ENCODE measurements at places on chromosomes 12 and 14. TPM values are rescaled to one million over a fixed set of nuclear protein-coding genes. Genes with fewer than 3 reads are reported as not detected.

DNA sequence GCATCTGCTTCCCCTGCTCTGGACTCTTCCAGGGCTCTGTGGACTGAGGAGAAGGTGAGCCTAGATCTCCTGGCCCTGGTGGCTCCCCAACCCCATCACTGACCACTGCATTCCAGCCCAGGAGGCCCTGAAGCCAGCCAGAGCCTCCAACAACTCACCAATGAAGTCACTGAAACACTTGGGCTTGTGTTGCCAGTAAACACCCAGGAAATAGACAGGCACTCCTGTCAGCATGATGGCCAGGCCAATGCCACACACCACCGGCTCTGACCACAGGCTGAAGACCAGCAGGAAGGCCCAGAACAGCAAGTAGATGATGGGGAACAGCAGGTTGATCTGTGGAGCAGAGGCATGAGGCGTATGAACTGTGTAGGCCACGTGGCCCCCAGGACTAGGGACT is 8.8 kb upstream of the CEBPE start:
- no peak overlapping the region for H3K4me3 ChIP-seq
- peaks cover 8% of the 10 kb centered on the region for H3K4me1 ChIP-seq
- no peak overlapping the region for H3K27ac ChIP-seq
- DNase-seq, result no peak

DNA sequence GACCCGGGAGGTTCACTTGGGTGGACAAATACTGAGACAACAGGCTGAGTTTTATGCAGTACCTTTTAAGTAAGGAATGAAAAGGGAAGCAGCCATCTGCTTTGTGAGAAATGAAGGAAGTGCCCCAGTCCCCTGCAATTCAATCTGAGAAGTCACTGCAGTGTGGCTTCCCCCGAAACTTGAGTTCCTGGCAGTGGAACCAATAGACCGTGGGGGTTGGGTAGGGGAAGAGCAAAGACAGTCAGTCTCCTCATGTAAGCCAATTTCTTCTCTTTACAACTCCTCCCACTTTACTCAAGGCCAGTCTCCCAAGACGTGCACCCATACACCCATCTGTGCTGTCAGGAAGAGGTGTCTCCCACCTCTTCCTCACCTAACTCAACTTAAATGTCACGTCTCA is 206.5 kb downstream of the BCAT1 start:
- H3K27ac ChIP-seq, result no peak overlapping the region
- H3K4me1 ChIP-seq, result no peaks in the 10 kb centered on the region
- H3K36me3 ChIP-seq, result no peaks in the 10 kb centered on the region
- peak; percentile 7 for DNase-seq

- H3K36me3 ChIP-seq, result no peaks in the 10 kb centered on the region
- no peak overlapping the region for H3K4me3 ChIP-seq
- DNase-seq, result no peak
- H3K4me1 ChIP-seq, result no peaks in the 10 kb centered on the region
Measured at GRCh38 chr12:118330421-118331018, 42.2 kb downstream of the TAOK3 start.

DNA sequence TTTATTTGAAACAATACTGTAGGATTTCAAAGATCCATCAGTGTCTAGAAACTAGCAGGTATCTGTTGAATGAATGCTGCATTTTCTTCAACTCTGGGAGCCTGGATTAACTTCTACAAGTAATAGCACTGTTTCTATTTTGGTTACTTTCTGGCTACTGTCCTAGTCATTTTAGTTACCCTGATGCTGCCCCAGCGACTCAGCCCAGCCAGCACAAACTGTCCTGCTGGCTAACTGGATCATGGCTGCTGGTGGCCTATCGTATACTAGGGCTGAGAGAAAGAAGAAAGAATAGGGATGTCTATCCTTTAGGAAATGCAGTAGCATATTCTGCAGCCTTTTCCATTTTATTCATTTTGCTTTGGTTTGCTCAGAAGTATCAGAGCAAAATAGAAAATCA is 53.9 kb downstream of the NTN4 start:
- H3K4me1 ChIP-seq, result no peaks in the 10 kb centered on the region
- H3K36me3 ChIP-seq, result no peaks in the 10 kb centered on the region
- no peaks in the 10 kb centered on the region for H3K27me3 ChIP-seq
- H3K27ac ChIP-seq, result no peak overlapping the region
- no peak for DNase-seq
- H3K4me3 ChIP-seq, result no peak overlapping the region

- H3K27me3 ChIP-seq, result no peaks in the 10 kb centered on the region
- no peak overlapping the region for H3K27ac ChIP-seq
- no peaks in the 10 kb centered on the region for H3K36me3 ChIP-seq
- DNase-seq, result peak; percentile 74
Measured at GRCh38 chr14:54175298-54175942, 218.8 kb upstream of the BMP4 start.

DNA sequence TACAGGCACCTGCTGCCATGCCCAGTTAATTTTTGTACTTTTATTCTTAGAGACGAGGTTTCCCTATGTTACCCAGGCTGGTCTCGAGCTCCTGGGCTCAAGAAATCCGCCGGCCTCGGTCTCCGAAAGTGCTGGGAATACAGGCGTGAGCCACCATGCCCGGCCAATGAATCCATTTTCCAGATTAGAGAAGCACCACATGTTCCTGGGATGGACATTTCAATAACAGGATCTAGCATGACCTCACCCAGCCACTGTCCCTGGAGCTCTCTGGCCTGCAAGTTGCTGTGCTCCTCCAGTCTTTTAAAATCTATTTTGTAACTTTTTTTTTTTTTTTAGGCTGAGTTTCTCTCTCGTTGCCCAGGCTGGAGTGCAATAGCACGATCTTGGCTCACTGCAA is 2.2 kb downstream of the GPR132 start:
- DNase-seq, result no peak
- H3K27ac ChIP-seq, result no peak overlapping the region
- no peaks in the 10 kb centered on the region for H3K36me3 ChIP-seq
- H3K27me3 ChIP-seq, result no peaks in the 10 kb centered on the region
- peaks cover 42% of the 10 kb centered on the region for H3K4me1 ChIP-seq

- H3K27ac ChIP-seq, result no peak overlapping the region
- no peaks in the 10 kb centered on the region for H3K36me3 ChIP-seq
- no peak for DNase-seq
- H3K4me1 ChIP-seq, result no peaks in the 10 kb centered on the region
Measured at GRCh38 chr12:115325858-115326257, 641.9 kb upstream of the TBX3 start.

DNA sequence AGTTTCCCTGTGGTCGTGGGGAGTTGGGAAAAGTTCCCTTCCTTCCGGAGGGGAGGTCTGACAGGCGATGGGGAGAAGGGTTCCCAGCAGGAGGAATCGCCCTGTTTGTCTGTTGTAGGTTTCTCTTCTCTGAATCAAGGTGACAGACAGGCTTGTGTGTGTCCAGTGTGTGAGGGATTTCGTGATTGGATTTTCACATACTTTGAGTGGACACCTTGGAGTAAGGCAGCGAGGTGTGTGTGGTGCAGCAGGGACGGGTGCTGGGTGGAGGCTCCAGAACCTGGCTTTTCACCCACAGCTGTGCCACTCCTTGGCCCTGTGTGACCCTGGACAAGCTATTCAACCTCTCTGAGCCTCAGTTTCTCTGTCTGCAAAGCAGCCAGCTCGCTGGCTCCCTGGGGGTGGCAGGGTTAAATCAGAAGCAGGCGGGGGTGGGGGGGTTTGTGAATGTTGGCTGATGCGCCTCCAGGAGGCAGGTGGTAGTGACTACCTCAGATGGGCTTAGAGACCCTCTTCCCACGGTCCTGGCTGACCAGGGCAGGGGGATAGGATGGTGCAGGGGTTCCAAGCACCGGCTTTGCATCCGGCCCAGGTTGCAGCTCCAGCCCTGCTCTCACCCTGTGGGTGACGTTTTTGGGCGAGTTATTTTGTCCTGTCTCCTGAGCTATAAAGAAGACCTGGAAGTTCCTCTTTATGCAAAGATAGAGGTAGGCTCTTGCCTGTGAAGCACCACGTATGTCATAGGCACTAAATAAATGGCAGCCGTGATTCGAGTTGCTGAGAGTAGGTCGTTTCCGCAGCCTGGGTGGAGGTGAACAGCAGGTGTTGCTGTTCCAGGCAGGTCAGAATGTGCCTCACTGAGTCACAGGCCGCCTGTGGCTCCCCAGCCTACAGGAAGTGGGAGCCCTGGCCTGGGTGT is 679 bp downstream of the BDKRB2 start:
- peak overlapping the region; percentile 88 for H3K27ac ChIP-seq
- H3K4me1 ChIP-seq, result peaks cover 14% of the 10 kb centered on the region
- peak; percentile 43 for DNase-seq
- no peaks in the 10 kb centered on the region for H3K27me3 ChIP-seq

GRCh38 chr14:38944691-38945090 is 158.3 kb downstream of the SEC23A start:
- H3K4me3 ChIP-seq, result no peak overlapping the region
- H3K4me1 ChIP-seq, result peaks cover 10% of the 10 kb centered on the region
- H3K27me3 ChIP-seq, result no peaks in the 10 kb centered on the region
- no peak overlapping the region for H3K27ac ChIP-seq
- DNase-seq, result no peak
- no peaks in the 10 kb centered on the region for H3K36me3 ChIP-seq

GRCh38 chr14:29681316-29681715 is 246.3 kb downstream of the PRKD1 start:
- no peak overlapping the region for H3K4me3 ChIP-seq
- H3K4me1 ChIP-seq, result no peaks in the 10 kb centered on the region
- no peak for DNase-seq
- no peaks in the 10 kb centered on the region for H3K36me3 ChIP-seq

DNA sequence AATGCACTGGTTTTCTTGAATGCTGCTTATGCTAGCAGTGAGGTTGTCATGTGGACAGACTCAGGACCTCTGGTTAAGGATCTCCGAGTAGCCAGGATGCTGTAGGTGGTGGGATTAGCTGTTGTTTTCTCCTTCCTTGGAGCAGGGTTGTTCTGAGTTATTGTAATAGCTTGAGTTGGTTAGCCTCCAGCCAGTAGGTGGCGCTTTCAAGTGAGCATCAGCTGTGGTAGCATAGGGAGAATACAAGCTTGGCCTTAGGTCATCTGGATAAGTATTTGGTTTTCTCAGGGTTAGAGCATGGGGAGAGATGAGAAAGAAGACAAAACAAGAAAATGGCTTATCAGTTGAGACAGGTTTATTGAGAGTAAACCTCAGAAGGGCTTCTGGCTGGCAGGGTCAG is 299.7 kb upstream of the FBXO33 start:
- no peak overlapping the region for H3K4me3 ChIP-seq
- H3K27me3 ChIP-seq, result no peaks in the 10 kb centered on the region
- no peak overlapping the region for H3K27ac ChIP-seq
- no peak for DNase-seq
- no peaks in the 10 kb centered on the region for H3K4me1 ChIP-seq

DNA sequence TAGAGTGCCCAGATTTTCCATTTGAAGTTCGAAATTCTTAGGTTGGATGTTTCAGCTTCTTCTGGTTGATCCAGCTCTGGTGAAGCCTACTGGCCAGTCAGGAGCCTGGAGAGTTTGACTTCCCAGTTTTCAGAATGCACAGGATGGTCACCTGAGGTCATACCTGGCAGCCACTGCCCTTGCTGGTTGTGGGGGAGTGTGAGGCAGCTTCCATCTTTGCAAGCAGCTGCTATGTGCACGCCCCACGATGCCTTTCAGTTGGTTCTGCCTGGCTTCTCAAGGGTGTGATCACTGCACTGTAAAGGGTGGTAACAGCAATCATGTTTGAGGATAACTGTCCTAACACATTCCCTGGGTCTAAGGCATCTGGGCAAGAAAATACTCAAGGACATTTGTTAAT is 15.4 kb downstream of the CCDC92 start:
- DNase-seq, result peak; percentile 69
- H3K36me3 ChIP-seq, result no peaks in the 10 kb centered on the region
- peak overlapping the region; percentile 72 for H3K27ac ChIP-seq
- peaks cover 29% of the 10 kb centered on the region for H3K4me1 ChIP-seq
- H3K27me3 ChIP-seq, result no peaks in the 10 kb centered on the region

GRCh38 chr12:108548954-108549521 is 11.9 kb downstream of the SART3 start:
- no peaks in the 10 kb centered on the region for H3K4me1 ChIP-seq
- no peak overlapping the region for H3K27ac ChIP-seq
- H3K4me3 ChIP-seq, result no peak overlapping the region
- no peak for DNase-seq
- peaks cover 20% of the 10 kb centered on the region for H3K36me3 ChIP-seq
- no peaks in the 10 kb centered on the region for H3K27me3 ChIP-seq

DNA sequence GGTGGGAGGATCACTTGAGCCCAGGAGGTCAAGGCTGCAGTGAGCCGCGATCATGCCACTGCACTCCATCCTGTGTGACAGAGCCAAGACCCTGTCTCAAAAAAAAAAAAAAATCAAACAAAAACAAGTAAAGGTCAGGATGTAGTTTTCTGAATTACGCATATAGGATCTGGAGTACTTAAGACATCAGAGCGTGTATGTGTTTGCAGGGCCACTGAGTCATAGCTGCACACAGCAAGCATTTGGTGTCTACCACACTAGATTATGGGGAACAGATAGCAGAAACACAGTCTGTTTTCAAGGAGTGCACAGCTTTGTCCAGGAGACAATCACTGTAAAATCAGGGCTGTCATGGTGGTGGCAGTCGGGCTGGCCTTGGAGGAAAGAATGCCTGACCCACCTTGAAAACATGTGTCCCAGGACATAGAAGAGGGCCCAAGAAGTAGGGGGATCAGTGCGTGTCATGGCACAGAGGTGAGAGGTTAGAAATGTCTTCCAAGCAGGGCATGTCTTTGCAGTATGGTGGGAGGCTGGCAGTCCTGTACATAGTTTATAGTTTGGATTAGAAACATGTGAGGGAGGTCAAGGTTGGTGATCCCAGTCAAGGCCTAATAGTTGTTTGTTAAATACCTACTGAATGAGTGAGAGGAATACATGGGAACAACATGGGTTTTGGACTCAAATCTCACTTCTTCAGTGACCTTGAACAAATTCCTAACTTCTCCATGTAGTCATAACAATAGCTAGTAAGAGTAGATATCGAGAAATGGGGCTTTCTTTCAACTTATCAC is 23.6 kb upstream of the C12orf71 start:
- H3K4me3 ChIP-seq, result no peak overlapping the region
- no peak overlapping the region for H3K27ac ChIP-seq
- no peaks in the 10 kb centered on the region for H3K4me1 ChIP-seq
- no peaks in the 10 kb centered on the region for H3K36me3 ChIP-seq
- DNase-seq, result no peak
- H3K27me3 ChIP-seq, result no peaks in the 10 kb centered on the region

- DNase-seq, result no peak
- no peak overlapping the region for H3K27ac ChIP-seq
- peaks cover 10% of the 10 kb centered on the region for H3K4me1 ChIP-seq
- peaks cover 2% of the 10 kb centered on the region for H3K27me3 ChIP-seq
Measured at GRCh38 chr12:64819816-64820402, 4.5 kb upstream of the TBC1D30 start.

- peak; percentile 93 for DNase-seq
- H3K27ac ChIP-seq, result peak overlapping the region; percentile 77
- no peaks in the 10 kb centered on the region for H3K36me3 ChIP-seq
- no peak overlapping the region for H3K4me3 ChIP-seq
- no peaks in the 10 kb centered on the region for H3K27me3 ChIP-seq
- peaks cover under 1% of the 10 kb centered on the region for H3K4me1 ChIP-seq
Measured at GRCh38 chr12:124904306-124905098, 9.9 kb downstream of the UBC start.

Gene IRF2BPL
- total RNA-seq, result 103 TPM

Gene SPX
- 47.2 TPM for total RNA-seq

Gene MIP
- not detected for total RNA-seq

Gene RAP1B
- 232 TPM for total RNA-seq

Gene SLC25A47
- total RNA-seq, result not detected

Gene MARCHF9
- 19.0 TPM for total RNA-seq

Gene EML1
- total RNA-seq, result 58.7 TPM
